Activated CD4-positive, alpha-beta T cell treated with anti-CD3 and anti-CD28 coated beads, Interleukin-2, amount 10 ng/mL, durations not matched to agents 7 days and 5 days (primary cell): ENCODE measurements at places on chromosomes 1 and 21.

GRCh38 chr1:211723273-211723672 is 47.9 kb upstream of the NEK2 start:
- no peak for DNase-seq
- no peaks in the 10 kb centered on the region for H3K4me1 ChIP-seq
- no peak overlapping the region for H3K27ac ChIP-seq

DNA sequence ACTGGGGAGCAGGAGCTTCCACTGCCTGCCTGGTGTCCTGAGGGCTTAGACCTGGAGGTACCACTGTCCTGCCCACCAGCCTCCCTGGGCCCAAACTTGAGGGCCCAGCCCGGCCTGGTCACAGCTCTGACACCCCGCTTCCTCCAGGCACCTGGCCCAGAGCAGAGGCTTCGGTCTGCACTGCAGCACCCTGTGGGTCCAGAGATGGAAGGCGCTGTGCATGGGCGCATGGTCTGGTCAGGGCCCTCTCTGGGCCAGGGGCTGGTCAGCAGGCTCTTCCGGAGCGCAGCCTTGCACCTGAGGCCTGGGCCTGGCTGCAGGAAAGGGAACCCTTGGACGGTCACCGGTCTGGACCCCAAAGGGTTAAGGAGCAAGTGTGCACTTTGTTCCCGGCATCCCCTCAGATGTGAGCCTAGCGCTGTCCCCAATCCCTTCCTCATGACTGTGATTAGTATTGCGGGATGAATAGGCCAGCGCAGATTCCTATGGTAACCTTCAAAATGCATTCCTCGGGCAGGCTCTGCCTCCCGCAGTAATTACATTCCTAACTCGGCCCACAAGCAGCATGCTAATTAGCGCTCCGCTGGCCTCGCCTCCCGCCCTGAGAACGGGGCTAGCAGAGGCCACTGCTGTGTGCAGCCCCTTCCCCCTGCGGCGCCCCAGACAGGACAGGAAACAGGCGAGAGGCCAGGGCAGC is 36.3 kb downstream of the PRDM16 start:
- DNase-seq, result no peak
- no peaks in the 10 kb centered on the region for H3K4me1 ChIP-seq
- no peaks in the 10 kb centered on the region for H3K27me3 ChIP-seq
- H3K4me3 ChIP-seq, result no peak overlapping the region
- H3K27ac ChIP-seq, result no peak overlapping the region

GRCh38 chr1:35533586-35533985 is 23.6 kb downstream of the KIAA0319L start:
- no peak overlapping the region for H3K4me3 ChIP-seq
- DNase-seq, result no peak
- H3K4me1 ChIP-seq, result peaks cover 30% of the 10 kb centered on the region
- no peaks in the 10 kb centered on the region for H3K27me3 ChIP-seq
- H3K36me3 ChIP-seq, result peaks cover 68% of the 10 kb centered on the region

GRCh38 chr1:203180611-203181330 is 5.1 kb upstream of the MYBPH start:
- no peak overlapping the region for H3K27ac ChIP-seq
- H3K27me3 ChIP-seq, result peaks cover 2% of the 10 kb centered on the region
- H3K4me3 ChIP-seq, result no peak overlapping the region
- no peaks in the 10 kb centered on the region for H3K4me1 ChIP-seq
- no peak for DNase-seq
- no peaks in the 10 kb centered on the region for H3K36me3 ChIP-seq

DNA sequence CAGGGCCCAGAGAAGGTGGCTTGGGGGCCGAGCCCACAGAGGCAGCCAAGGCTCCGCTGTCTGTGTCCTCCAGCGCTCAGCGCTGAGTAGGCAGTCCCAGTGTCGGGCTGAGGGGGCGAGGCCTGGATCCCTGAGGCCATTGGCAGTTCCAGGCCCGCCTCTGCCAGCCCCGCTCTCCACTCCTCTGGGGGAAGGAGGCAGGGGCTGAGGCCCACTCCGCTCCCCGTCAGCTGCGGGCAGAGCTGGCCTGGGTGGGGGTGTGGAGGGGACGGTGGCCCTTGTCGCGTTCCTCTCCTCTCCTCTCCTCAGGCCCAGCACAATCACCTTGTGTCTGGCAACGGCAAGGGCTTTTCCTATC is 132.8 kb downstream of the CASZ1 start:
- no peak overlapping the region for H3K4me3 ChIP-seq
- H3K27ac ChIP-seq, result no peak overlapping the region
- no peaks in the 10 kb centered on the region for H3K27me3 ChIP-seq
- H3K36me3 ChIP-seq, result no peaks in the 10 kb centered on the region
- no peak for DNase-seq
